ENCODE measurements at places on chromosomes 13 and 19. TPM values are rescaled to one million over a fixed set of nuclear protein-coding genes. Genes with fewer than 3 reads are reported as not detected.

DNA sequence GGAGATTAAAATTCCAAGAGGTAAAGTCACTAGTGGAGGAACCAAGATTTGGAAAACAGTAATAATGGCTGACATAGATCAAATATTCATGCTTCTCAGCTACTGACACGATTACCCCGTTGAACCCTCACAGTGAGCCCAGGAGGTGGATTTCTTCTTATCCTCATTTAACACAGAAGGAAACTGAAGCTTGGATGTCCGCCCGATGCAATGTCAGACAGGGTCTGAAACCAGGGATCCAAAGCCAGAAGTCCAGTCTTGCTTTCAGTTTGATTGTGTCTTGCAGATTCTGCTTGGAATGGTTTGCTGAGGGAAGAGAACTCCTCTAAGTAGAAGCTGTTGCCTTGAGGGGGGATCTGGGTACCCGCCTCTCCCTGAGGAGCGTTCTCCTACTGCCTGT lies 404.7 kb downstream of the KCNRG start:
- H3K27ac ChIP-seq, result no peak overlapping the region
- H3K4me1 ChIP-seq, result peaks cover 18% of the 10 kb centered on the region
- DNase-seq, result no peak
- H3K27me3 ChIP-seq, result no peaks in the 10 kb centered on the region

DNA sequence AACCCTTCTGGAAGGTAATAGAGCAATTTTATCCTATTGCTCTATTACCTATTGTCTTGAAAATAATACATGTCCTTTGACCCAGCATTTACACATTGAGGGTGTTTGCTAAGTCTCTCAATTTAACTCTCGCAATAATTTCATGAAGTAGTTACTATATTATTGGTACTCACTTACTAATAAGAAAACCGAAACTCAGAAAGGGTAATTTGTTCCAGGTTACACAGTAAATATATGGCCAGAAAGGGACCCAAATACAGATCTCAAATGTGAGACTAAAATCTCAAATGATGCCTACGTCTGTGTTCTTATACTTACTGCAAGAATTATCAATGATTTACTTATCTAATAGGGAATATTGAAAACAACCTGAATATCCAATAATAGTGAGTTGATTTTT lies 29.7 kb upstream of the FAM216B start:
- H3K27ac ChIP-seq, result no peak overlapping the region
- H3K36me3 ChIP-seq, result no peaks in the 10 kb centered on the region
- DNase-seq, result no peak
- H3K4me1 ChIP-seq, result peaks cover 34% of the 10 kb centered on the region

Gene CYP2A6
- not detected for total RNA-seq

Gene KXD1
- total RNA-seq, result 66.5 TPM
